Cardiac muscle cell (in vitro differentiated cells and primary cell): ENCODE measurements at places on chromosomes 5 and 9. TPM values are rescaled to one million over a fixed set of nuclear protein-coding genes. Genes with fewer than 3 reads are reported as not detected.

DNA sequence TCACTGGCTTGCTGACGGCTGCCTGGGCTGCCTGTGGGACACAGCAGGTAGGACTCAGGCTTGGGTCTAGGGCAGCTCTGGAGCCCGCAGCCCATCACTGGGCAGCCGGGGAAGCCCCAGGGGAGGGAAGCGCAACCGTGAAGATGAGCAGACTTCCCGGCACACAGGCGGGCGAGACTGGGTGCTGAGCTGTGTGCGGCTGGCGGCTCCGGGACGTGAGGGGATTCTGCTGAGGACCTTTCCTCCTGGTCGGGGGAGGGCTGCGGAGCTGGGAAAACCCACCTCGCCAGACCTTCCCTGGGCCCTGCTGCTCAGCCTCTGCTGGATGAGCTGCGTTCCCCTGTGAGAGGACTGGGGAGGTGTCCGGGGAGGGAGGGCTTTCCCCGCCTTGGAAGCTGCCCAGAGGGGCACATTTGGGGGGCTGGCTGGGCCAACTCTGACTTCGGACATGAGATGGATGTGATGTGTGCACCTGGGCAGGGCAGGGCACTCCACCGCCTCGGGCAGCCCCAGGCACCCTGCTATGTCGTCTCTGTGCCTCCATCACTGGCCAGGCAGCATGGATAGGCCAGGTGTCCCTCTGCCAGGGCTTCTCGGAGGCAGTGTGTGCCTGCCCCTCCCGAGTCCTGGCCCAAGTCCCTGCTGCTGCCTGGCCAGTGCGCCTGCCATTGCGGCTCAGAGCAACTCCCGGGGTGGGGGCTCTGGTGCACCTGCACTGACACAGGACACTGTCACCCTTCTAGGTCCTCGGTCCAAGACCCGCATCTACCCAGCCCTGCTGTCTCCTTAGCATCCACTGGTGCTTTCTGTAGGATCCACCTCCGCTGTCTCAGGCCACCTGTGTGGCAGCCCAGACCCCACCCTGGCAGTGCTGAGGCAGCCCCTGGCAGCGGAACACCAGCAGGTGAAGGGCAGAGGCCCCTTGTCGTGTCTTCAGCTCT, 66.4 kb downstream of the COL5A1 start:
- no peaks in the 10 kb centered on the region for H3K27me3 ChIP-seq
- no peaks in the 10 kb centered on the region for H3K36me3 ChIP-seq
- H3K4me3 ChIP-seq: no peak overlapping the region
- peak overlapping the region; percentile 91 for H3K27ac ChIP-seq

DNA sequence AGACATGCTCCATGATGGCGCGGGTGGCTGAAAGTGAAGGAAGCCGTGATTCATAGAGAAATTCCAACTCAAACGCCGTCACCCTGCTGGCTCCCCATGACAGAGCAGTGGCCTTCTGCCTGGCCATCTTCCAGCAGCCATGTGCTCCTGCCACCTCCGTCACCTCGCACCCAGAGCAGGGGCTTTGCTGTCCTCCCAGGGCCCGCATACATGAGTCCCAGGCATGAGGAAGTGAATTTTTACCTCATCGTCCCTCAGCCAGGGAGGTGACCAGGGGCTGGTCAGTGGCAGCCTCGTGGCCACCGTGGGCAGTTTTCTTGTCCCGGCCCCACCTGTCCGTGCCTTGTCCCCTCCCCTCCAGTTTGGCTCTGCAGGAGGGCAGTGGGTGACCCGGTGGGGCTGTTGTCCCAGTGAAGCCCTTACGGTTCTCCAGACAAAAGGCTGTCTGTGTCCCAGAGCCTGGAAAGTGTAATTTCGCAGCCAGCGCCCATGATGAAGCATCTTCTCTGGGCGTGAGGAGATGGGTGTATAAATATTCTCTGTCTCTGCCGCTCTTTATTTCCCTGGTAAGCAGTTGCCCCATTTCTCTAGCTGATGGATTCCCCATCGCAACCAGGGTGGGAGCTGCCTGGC, 124.0 kb upstream of the LMX1B start:
- H3K36me3 ChIP-seq: no peaks in the 10 kb centered on the region
- H3K4me3 ChIP-seq: no peak overlapping the region
- no peak overlapping the region for H3K27ac ChIP-seq
- no peak for DNase-seq
- no peaks in the 10 kb centered on the region for H3K4me1 ChIP-seq

DNA sequence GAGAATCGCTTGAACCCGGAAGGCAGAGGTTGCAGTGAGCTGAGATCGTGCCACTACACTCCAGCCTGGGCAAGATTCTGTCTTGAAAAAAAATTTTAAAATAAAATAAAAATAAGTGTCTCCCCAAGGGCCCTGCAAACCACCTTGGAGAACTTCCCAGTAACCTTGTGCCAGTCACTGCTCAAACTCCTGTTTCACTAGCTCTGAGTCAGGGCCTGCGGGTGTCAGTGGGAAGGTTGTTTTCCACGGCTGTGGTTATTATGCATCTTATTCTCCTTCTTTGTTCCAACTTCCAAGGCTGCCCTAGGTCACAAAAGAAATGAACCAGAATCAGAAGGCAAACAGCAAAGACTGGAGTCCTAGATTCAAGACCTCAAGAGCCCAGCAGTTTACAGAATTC, 246.7 kb downstream of the ADAMTSL1 start:
- no peak overlapping the region for H3K4me3 ChIP-seq
- no peaks in the 10 kb centered on the region for H3K36me3 ChIP-seq
- no peaks in the 10 kb centered on the region for H3K27me3 ChIP-seq
- H3K27ac ChIP-seq: no peak overlapping the region

- no peak for DNase-seq
- H3K4me3 ChIP-seq: no peak overlapping the region
- no peaks in the 10 kb centered on the region for H3K36me3 ChIP-seq
- H3K4me1 ChIP-seq: no peaks in the 10 kb centered on the region
Observed at GRCh38 chr5:7638456-7638855, 212.5 kb downstream of the CFAP90 start.

DNA sequence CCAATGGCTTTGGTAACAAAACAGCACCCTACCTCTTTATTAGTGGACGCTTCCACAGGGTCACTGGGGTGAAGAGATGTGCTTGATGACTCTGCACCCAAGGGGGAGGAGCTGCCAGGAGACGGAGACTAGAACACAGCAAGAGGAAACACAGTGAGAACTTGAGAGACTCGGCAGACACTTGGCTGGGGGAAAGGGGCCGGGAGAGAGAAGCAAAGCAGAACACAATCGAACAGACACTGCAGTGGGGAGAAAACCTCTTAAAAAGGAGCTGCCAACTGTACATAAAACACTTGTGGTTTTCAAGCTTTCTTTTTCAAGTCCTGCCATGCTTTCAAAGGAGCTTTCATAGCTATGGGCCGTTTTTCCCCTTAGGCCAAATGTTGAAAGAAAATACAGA, 151.0 kb downstream of the ENTREP1 start:
- peak overlapping the region; percentile 47 for H3K27ac ChIP-seq
- peak; percentile 15 for DNase-seq
- peaks cover 20% of the 10 kb centered on the region for H3K4me1 ChIP-seq
- H3K4me3 ChIP-seq: no peak overlapping the region
- no peaks in the 10 kb centered on the region for H3K27me3 ChIP-seq

DNA sequence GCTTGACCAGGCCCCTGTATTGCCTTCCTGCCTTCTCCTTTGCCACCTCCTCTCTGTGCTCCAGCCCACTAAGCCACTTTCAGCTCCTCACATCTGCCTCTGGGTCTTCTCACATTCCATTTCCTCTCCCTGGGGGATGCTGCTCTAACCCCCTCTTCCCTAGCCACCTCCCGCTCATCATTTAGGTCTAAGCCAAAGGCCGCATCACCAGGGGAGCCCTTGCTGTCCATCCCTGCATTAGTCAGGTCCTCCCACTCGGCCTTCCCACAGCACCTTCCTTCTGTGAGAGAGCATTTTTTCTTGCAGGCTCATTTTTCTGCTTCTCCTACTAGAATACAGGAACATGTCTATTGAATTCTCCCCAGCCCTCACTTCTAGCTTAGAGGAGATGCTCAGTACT, 72.6 kb upstream of the GALNT10 start:
- H3K36me3 ChIP-seq: no peaks in the 10 kb centered on the region
- no peak overlapping the region for H3K4me3 ChIP-seq
- no peaks in the 10 kb centered on the region for H3K4me1 ChIP-seq
- no peaks in the 10 kb centered on the region for H3K27me3 ChIP-seq
- H3K27ac ChIP-seq: no peak overlapping the region

DNA sequence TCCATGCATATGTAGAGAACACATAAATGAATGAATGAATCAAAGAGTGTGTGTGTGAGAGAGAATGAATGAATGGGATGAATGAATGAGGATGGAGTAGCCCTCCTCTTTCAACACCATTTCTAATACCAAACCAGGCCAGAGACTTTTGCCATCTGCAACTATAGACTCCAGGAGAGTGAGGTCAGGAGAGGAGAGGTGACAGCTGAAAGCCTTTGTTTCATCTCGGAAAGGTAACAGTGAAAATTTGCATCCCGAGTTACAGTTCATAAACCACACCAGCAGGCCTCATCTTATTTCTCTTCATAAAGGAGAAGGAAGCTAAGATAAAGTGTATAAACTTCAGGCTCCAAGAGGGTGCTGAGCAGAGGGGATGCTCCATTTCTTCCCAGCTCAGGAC, 255.3 kb upstream of the KLF4 start:
- DNase-seq: no peak
- no peak overlapping the region for H3K4me3 ChIP-seq
- no peaks in the 10 kb centered on the region for H3K4me1 ChIP-seq
- H3K27ac ChIP-seq: no peak overlapping the region

- H3K4me3 ChIP-seq: no peak overlapping the region
- no peaks in the 10 kb centered on the region for H3K36me3 ChIP-seq
- H3K4me1 ChIP-seq: no peaks in the 10 kb centered on the region
- H3K27ac ChIP-seq: no peak overlapping the region
Observed at GRCh38 chr5:79143684-79144379, 32.2 kb downstream of the BHMT start.

- peaks cover 13% of the 10 kb centered on the region for H3K4me1 ChIP-seq
- DNase-seq: no peak
- peaks cover 26% of the 10 kb centered on the region for H3K27me3 ChIP-seq
Observed at GRCh38 chr5:132774896-132775295, 2.1 kb downstream of the SEPTIN8 start.

- no peaks in the 10 kb centered on the region for H3K36me3 ChIP-seq
- no peak overlapping the region for H3K4me3 ChIP-seq
- DNase-seq: no peak
- H3K4me1 ChIP-seq: no peaks in the 10 kb centered on the region
- no peak overlapping the region for H3K27ac ChIP-seq
Observed at GRCh38 chr5:101102506-101102905, 199.4 kb upstream of the ST8SIA4 start.

GRCh38 chr9:4292781-4293180, 7.1 kb downstream of the GLIS3 start:
- DNase-seq: no peak
- H3K27ac ChIP-seq: no peak overlapping the region
- peaks cover 4% of the 10 kb centered on the region for H3K4me1 ChIP-seq
- peaks cover 6% of the 10 kb centered on the region for H3K27me3 ChIP-seq

- no peak overlapping the region for H3K27ac ChIP-seq
- H3K36me3 ChIP-seq: no peaks in the 10 kb centered on the region
- no peaks in the 10 kb centered on the region for H3K27me3 ChIP-seq
- H3K4me1 ChIP-seq: no peaks in the 10 kb centered on the region
- no peak overlapping the region for H3K4me3 ChIP-seq
Observed at GRCh38 chr5:56688402-56688801, 126.9 kb upstream of the MAP3K1 start.

Gene NR5A1
- total RNA-seq: 0.12 TPM in 1 of 2 replicates, not detected in the other

GRCh38 chr5:156396063-156396829, 69.3 kb downstream of the SGCD start:
- H3K27me3 ChIP-seq: no peaks in the 10 kb centered on the region
- no peak overlapping the region for H3K4me3 ChIP-seq
- DNase-seq: peak; percentile 78
- H3K36me3 ChIP-seq: no peaks in the 10 kb centered on the region

Gene SNAPC3
- 107 and 147 TPM in 2 replicates for total RNA-seq

DNA sequence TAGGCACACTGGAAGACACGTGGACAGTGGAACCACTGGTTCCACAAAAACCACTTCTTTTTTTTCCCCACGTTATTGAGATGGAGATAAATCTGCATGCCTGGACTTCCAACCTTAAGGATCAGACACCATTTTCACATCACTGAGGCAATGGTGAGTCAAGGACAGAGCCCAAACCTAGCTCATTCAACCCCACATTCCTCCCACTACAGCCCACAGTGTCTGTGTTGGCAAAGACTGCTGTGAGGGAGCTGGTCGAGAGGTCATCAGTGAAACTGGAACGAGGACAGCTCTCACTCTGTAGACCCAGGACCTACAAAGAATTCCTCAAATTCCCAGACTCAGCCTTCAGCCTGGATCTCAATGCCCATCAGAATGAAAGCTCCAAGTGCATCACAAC, 74.8 kb downstream of the ABCA1 start:
- no peak for DNase-seq
- no peak overlapping the region for H3K27ac ChIP-seq
- no peaks in the 10 kb centered on the region for H3K27me3 ChIP-seq
- peaks cover 3% of the 10 kb centered on the region for H3K36me3 ChIP-seq
- peaks cover 10% of the 10 kb centered on the region for H3K4me1 ChIP-seq

DNA sequence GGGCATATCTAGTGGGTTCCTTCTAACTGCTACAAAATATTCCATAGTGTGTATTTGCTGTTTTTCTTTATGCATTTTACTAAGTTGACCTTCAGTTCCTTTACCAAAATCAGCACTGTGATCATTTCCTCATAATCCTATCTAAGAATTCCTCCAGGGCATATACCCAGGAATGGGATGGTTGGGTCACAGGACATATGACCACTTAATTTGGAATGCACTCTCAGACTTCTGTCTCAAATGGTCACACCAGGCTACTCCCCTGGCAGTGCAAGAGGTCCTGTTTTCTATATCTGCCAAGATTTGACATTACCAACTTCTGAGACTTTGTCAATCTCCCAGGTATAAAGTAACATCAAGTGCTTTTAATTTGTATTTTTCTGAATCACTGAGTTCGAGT, 63.9 kb downstream of the ADAMTS12 start:
- no peaks in the 10 kb centered on the region for H3K4me1 ChIP-seq
- no peak overlapping the region for H3K4me3 ChIP-seq
- H3K27me3 ChIP-seq: no peaks in the 10 kb centered on the region
- DNase-seq: no peak

Gene IFNA8
- total RNA-seq: not detected in 2 replicates
